SW480 (cell line): ENCODE measurements at places on chromosomes 11 and 22.

- peak; percentile 81 for DNase-seq
Observed at GRCh38 chr22:37561212-37562048, 1.1 kb downstream of the CDC42EP1 start.

GRCh38 chr11:112977755-112978154, 16.5 kb downstream of the NCAM1 start:
- peak; percentile 33 for DNase-seq

DNA sequence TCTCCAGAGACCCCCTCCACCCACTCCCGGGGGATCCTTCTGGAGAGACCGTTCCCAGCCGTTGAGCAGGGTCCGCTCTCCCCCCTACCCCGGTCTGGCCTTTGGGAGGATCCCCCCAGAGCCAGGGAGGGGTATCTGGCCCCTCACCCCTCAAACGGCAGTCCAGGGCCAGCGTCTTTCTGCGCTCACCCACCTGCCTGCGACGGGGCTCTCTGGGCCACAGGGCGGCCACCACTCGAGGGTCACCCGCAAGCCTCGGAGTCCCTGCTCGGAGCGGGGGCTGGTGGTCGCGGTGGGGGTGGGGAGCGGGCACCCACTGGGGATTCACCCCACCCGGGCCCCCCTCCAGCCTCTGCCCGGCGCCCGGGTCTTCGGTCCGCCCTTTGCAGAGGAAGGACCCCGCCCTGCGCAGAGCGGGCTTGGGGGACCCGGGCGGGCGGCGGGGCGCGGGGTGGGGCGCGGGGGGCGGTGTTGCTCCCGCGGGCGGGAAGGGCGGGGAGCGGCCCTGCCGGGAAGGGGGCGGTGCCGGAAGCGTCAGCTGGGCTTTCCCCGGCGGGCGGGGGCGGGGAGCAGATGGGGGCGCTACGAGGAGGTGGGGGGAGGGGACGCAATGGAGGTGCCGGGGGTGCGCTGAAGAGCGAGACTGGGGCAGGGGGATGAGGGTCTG, 16.6 kb downstream of the CRELD2 start:
- peak; percentile 25 for DNase-seq

- DNase-seq = peak; percentile 18
Observed at GRCh38 chr11:34331736-34332135, 26.1 kb downstream of the ABTB2 start.

- no peak for DNase-seq
Observed at GRCh38 chr11:132158696-132159095, 788.3 kb downstream of the NTM start.

DNA sequence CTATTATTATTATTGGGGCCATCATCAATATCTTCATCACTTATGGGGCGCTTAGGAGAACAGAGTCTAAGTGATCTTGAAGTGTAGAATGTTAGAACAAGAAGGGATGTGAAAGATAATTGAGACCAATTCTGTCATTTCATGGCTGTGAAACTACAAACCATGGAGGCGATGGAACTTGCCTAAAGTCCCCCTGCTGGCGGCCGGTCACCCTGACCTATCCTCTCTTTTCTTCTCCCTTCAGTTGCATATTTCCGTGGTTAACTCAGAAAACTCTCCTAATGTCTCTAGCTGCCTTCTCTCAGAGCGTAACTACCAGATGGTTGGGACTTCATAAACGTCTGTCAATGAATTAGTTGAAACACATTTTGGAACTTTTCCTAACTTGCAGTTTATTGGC, 6.6 kb upstream of the OR4B1 start:
- DNase-seq = peak; percentile 29

DNA sequence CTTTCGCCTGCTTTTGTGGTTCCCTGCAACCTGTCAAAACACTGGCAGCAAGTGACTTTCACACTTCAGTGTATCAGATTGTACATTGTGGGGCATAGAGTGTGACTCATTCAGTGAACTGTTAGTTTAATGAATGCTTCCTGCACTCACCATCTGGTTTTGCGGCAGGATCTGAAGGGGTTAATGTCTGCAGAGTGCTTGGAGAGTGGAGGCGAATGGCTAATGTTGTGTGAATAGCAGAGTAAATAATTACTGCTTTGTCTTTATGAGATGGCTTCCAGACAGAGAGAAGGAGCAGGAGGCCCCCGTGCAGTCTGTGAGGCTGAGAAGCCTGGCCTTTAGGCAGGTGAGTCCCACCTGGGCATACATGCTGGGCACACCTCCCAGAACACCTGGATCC, 454.3 kb upstream of the KIRREL3 start:
- peak; percentile 44 for DNase-seq

- DNase-seq = peak; percentile 87
Observed at GRCh38 chr11:66020618-66021357, 5.5 kb downstream of the CATSPER1 start.

GRCh38 chr22:34797826-34798225, 268.1 kb upstream of the ISX start:
- DNase-seq = no peak

GRCh38 chr11:15929371-15929901, 426.9 kb downstream of the SOX6 start:
- no peak for DNase-seq

DNA sequence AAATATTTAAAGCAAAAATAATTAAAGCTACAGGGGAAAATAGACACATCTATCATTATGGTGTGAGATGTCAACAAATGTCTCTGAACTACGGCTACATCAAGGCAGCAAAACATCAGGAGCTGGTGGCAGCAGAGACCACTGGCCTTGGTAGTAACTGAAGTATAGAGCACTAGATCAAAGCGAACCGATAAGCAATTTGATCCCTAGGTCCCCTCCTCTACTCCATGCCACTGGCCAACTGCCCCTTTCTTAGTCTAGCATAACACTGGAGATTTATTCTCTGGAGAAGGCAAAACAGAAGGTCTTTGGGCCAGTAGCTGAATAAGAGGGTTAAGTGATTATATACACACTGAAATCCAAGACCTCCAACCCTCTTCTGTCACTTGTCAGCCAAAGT, 13.6 kb upstream of the RAB3IL1 start:
- DNase-seq = no peak

DNA sequence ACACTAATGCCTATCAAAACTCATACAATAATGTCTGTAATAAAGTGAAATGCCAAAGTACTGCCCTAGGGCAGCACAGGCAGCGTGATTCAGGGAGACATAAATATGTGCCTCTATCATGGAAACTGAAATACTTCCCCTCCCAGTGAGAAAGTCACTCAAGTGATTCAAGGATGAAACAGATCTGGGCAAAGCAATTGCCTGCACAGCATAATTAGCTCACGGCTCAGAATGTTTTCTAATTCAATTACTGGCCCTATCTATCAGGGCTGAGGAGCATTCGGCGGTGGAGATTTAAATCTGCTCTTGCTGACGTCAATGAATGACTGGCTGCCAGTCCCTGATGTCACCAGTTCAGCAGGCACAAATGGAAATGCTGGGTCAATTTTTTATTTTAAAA, 27.7 kb upstream of the PPP2R1B start:
- no peak for DNase-seq

DNA sequence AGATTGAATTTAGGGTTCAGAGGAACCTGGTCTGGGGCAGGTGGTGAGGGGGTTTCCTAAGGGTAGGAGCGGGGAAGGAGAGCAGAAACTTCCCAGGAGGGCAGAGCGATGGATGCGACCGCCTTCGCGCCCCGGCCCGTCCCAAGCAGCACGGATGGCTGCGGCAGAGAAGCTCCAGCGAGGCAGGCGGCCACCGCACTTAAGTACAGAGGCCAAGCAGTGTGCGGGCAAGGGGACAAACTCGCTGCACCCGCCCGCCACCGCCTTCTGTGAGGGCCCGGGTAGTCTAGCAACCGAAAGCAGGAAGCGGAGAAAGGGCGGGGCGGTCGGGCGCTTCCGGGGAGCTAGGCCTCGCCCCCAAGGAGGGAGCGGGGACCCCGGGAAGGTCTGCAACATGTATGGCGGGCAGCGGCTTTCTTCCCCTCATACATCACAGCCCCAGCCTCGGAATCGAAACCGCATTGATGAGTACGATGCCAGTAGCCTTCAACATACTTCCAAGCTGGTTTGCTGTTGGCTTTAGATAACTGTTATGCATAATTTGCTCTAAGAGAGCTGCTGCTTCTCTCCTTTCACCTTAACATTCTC, at the start of gene AGBL2:
Gene AGBL2, minus strand, starts transcription at position 288 of the 588 bp plus-strand sequence. CDS start 719 bp downstream, outside the sequence.
- DNase-seq = peak; percentile 78

DNA sequence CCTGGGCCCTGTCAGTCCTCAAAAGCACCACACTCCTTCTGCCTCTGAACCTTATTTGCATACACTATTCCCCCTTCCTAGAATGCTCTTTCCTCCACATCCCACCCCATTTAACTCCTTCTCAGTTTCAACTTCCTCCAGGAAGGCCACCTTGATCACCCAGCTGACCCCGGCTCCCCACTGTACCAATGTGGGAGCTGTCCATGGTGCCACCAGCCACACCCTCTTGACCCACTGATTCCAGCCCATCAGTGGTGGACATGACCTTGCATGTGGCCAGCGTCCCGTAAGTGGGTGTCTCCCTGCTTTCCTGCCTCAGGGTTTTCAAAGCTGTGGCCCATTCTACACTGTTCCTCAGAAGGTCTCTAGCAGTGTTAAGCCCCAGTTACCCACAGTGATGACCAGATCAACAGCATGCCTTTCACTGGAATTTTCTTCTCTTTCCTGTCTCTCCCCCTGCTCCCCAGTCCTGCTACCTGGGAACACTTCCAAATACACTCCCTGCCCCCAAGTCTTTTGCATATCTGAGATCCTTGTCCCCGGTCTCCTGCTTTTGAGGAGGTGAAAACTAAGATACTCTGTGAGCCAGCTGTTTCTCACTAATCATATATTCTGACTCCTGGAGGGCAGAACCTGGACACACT, 346.6 kb downstream of the MN1 start:
- no peak for DNase-seq

DNA sequence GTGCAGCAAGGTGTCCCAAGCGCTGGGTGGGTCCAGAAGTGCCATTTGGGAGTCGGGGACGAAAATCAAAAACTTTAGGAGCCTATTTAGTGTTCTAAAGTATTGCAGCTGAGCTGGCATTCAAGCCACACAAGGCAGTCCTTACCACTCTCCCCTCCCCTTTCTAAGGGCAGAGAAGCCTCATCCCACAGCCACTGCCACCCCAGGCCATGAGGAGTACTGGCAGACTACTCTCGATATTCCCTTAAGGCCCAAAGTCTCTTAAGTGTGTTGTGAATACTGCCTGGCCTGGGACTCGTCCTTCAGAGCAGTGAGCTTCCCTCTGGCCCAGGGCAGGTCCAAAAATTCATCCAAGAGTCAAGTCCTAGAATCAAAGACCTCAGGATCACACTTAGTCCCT, 7.8 kb downstream of the FANCF start:
- DNase-seq = no peak

DNA sequence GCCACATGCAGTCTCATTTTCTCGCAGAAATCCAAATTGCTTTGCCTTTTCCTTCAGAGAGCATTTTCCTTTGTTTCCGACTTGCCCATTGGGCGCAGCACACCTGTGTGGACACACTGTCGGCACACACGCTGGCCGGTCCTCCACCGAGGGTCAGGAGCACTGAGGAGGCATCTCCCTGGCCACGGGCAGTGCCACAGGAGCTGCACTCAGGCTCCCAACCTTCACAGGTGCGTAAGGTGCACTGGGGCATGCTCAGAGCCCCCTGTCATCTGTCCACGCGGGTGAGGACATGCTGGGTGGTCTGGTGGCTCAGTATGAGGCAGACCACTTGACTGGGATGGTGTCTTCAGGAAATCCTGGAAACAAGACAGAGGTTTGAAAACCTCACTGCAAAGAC, 779.1 kb downstream of the BRD1 start:
- no peak for DNase-seq

GRCh38 chr22:47748957-47749356, 986.5 kb downstream of the TBC1D22A start:
- no peak for DNase-seq

GRCh38 chr11:3857628-3858027, 2.2 kb downstream of the STIM1 start:
- DNase-seq = no peak

DNA sequence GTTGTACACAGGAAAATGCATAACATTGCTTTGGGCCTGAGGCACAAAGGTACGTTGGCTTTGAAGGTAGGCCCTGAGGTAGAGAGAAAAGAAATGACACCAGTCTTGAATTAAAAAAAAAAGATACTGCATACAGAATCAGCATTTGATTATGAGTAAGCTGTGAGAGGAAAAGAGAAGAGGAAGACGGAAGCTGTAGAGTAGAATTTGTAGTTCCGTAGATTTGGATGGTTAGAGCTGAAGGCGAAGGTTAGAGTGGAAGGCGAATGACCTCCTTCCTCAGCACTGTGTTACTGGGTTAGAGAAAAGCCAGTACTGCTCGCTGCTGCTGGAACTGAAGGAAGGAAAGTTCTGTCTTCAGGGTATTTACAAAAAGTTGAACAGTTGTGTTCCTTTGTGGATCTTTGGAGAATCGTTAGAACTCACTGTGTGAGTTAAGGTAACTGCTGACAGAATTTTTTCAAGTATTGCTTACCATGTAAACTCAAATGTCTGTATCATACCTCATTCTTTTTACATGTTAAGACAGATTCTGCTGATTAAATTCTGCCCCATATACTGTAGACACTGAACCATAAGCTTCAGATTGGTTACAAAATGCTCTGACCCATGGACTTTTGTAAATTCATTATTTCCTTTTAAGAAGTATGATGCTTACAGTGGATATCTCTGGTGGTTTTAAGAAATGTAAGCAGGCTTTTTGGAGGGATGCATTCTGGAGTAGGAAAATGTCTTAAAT, 50.2 kb downstream of the MCAM start:
- no peak for DNase-seq

- DNase-seq = no peak
Observed at GRCh38 chr22:23531283-23531956, 48.7 kb downstream of the IGLL1 start.

DNA sequence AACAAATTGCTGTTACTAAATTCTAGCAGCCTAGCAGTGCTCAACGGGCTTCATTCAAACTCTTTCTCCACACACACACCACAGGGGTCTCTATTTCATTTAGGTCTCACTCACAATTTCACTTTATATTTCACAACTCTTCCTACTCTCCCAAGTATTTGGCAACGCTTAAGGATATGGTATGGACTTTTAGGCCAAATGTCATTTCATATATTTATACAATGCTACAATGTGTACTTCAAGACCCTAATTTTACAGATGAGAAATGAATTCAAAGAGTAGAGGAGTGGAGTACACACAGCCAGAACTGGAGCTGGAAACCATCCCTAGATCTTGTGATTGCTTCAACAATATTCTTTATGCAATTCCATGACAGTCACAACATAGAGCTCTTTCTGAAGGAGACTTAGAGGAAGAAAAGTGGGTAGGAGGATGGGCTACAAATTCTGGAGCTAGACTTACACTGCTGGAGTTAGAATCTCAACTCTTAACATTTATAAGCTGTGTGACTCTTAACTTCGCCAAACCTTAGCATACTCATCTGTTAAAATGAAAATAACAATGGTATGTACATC, 2.5 kb upstream of the MS4A13 start:
- DNase-seq = no peak

GRCh38 chr11:64641596-64642417, 50.8 kb downstream of the SLC22A12 start:
- no peak for DNase-seq

DNA sequence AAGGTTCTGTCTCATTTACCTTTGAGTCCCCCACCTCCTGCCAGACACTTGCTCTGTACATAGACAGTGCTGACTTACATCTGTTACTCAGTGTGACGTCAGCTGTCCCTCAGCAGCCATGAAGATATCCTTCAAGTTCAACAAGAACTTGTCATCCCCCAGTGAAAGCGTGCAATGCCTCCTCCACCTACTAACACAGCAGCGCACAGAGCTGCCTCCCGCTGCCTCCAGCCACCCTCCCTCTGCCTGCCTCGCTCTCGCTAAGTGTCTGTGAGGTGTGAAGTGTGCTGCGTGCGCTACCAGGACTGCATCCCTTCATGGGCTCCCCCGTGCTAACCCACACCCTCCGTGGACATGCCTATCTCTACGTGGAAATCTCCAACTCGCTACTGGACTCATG, 621.4 kb downstream of the BRD1 start:
- DNase-seq = no peak

GRCh38 chr11:104060004-104060794, 23.8 kb downstream of the DDI1 start:
- DNase-seq = no peak
